ENCODE measurements at places on chromosomes 3 and 15.

DNA sequence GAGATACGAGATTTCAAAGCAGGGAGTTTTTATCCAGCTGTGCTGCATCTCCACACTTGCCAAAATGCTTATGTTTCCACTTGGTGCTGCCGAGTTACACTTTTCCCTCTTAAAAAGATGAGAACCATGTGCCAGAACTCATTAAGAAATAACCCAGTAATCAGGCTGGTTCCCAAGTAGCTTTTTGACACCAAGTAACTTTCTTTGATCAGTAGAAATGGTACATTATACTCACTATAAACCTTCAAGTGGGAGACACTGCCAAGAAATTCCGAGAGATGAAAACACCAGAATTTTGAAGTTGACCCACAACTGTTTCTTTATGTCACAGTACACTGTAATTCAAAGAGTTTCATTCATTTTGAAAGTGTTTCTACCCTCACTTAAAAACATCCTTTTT lies 164.6 kb upstream of the CCDC54 start:
- no peak for DNase-seq

GRCh38 chr15:92936138-92936537 lies 36.0 kb downstream of the CHD2 start:
- no peak for DNase-seq

GRCh38 chr3:179881791-179882190 lies 154.9 kb downstream of the PEX5L start:
- no peak for DNase-seq

DNA sequence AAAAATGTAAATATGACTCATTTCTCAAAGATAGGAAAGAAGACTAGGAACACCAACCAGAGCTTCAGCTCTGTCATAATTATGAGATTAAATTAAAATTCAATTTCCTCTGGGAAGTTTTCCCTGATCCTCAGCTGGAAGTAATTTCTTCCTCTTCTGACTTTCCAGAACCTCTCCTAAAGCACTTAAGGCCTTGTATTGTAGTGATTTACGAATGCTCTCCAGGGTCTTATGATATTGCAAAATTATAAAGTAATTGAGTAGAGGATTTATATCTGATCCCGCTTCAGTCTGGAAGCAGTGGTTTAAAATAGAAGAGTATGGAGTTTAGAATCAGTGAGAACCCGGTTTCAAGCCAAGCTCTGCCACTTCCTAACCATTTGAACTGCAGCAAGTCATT lies 279.8 kb downstream of the ZPLD1 start:
- no peak for DNase-seq

Data from NCI-H526 (cell line).